CD4-positive, CD25-positive, alpha-beta regulatory T cell (primary cell): ENCODE measurements at places on chromosomes 7 and 10. TPM values are rescaled to one million over a fixed set of nuclear protein-coding genes. Genes with fewer than 3 reads are reported as not detected.
A peak's percentile ranks its signal among the peaks of the same experiment; 100 is the strongest.

DNA sequence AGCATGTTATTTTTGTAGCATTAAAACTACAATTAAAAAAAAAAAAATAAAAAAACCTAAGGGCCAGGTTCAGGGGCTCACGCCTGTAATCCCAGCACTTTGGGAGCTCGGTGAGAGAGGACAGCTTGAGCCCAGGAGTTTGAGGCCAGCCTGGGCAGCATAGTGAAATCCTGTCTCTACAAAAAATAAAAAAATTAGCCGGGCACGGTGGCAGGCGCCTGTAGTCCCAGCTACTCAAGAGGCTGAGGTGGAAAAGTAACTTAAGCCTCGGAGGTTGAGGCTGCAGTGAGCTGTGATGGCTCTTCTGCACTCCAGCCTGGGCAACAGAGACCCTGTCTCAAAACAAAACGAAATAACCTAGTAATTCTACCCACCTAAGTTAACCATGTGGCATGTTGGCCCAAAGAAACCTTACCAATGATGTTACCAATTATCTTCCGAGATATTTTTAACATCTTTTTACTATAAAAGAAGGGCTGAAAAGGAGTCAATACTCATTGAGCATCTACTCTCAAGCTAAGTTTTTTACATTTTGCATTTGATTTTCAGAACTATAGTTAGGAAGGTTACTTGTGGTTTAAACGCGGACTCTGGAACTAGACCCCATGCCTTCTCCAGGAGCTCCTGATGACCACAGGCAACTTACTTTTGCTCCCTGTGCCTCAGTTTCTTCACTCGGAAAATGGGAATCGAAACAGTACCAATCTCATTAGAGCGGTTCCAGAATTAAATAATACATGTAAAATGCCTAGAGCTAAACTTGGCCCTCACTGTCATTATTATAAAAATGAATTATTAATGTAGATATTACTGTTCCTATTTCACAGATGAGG, 1.4 kb downstream of the ITGB1 start:
- H3K4me3 ChIP-seq, result peak overlapping the region; percentile 99
- peaks cover 51% of the 10 kb centered on the region for H3K4me1 ChIP-seq
- no peaks in the 10 kb centered on the region for H3K27me3 ChIP-seq
- DNase-seq, result no peak
- no peaks in the 10 kb centered on the region for H3K36me3 ChIP-seq

ANXA8 gene
- total RNA-seq, result not detected

IL2RA gene
- total RNA-seq, result 220 TPM

AOAH gene
- 5.7 TPM for total RNA-seq

ABCB1 gene
- total RNA-seq, result 1.2 TPM

- no peaks in the 10 kb centered on the region for H3K4me1 ChIP-seq
- H3K27ac ChIP-seq, result no peak overlapping the region
- H3K27me3 ChIP-seq, result no peaks in the 10 kb centered on the region
Measured at GRCh38 chr7:131488361-131488760, 68.1 kb downstream of the PODXL start.

DNA sequence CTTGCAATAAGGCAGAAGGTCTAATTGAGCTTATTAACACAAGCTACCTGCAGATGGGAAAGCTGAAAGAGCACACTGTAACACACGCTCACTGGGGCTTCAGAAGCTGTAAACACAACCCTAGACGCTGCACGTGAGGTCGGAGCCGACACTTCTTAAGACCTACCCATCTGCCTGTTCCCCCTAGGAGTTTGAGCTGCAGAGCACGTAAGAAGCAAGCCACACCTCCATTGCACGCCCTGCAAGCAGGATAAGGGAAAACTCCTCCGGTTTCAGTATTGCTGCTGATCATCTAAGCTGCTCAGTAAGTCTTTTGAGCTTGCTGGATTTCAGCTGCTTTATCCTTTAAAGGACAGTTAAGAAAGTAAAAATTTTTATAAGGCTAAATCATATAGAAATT, 244.0 kb upstream of the ZWINT start:
- no peaks in the 10 kb centered on the region for H3K27me3 ChIP-seq
- no peak for DNase-seq
- no peaks in the 10 kb centered on the region for H3K36me3 ChIP-seq
- no peak overlapping the region for H3K27ac ChIP-seq

- H3K27me3 ChIP-seq, result no peaks in the 10 kb centered on the region
- H3K36me3 ChIP-seq, result peaks cover 3% of the 10 kb centered on the region
- no peak overlapping the region for H3K4me3 ChIP-seq
- no peak for DNase-seq
Measured at GRCh38 chr7:75996476-75996875, 2.1 kb upstream of the TMEM120A start.
